ENCODE measurements at places on chromosomes 13 and 19.

GRCh38 chr19:2582984-2583956 is 107.3 kb downstream of the GADD45B start:
- no peak for DNase-seq

DNA sequence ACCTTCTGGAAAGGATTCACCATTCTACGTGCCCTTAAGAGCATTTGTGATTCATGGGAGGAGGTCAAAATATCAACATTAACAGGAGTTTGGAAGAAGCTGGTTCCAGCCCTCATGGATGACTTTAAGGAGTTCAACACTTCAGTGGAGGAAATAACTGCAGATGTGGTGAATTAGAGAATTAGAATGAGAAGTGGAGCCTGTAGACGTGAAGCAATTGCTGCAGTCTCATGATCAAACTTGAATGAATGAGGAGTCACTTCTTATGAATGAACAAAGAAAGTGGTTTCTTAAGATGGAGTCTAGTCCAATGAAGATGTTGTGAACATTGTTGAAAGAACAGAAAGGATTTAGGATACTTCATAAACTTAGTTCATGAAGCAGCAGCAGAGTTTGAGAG is 129.1 kb downstream of the TNFRSF19 start:
- DNase-seq = no peak

GRCh38 chr13:80873589-80873988 is 532.7 kb upstream of the SPRY2 start:
- DNase-seq = no peak

- no peak for DNase-seq
Observed at GRCh38 chr13:30849611-30850010, 56.5 kb upstream of the MEDAG start.

DNA sequence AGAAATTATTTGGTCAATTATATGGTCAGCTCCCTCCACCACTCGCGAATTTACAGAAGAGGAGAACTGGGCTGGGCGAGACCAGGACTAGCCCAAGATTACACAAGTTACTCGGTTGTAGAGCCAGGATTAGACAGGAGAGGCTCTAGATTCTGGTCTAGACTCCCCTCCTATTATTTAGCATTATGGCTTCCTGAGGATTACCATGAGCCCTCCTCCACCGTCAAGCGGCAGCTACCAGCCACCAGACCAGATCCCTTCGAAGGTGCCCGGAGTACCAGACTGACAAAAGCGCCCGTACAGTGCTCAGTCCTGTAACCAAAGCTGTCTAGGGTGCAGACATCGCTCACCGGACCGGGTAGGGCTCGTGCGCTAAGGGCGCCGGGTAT is 497 bp upstream of the MLNR start:
- no peak for DNase-seq

DNA sequence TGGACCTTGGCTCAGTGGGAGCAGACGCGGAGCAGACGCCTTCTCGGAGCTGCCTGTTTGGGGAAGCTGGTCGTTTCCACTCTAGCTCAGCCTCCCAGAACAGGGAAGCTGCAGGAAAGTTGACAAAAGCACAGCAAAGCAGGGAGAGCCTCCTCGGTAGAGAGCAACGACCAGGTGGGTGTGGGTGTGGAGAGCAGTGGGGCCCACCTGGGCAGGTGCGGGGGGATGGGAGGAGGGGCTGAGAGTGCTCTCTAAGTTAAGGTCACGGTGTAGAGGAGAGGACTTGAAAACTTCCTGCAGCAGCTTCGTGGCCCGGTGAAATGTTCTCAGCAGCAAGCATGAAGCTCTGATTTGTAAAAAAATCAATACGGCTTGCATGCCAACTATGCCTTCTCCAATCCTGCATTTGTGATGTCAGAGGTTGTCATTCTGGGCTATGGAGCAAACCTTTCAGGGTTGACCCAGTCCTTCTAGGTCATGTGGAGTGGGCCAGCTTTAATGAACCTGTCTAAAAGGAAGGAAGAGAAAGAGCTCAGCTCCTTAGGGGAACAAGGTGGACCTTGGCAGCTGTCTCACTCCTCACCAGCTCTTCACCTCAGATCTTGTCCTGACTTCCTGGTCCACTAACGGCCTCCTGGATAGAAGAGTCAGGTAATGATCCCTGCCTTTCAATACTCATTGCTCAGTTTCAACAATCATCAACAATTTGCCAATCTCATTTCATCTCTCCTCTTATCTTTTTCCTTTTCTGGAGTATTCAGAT is 85.8 kb upstream of the UBL3 start:
- no peak for DNase-seq

- no peak for DNase-seq
Observed at GRCh38 chr13:54133746-54134145, 1105.1 kb downstream of the OLFM4 start.

GRCh38 chr13:37602733-37603381 is 4.3 kb upstream of the POSTN start:
- peak; percentile 50 for DNase-seq

GRCh38 chr19:1122972-1123363 is 19.2 kb downstream of the GPX4 start:
- peak; percentile 90 for DNase-seq

GRCh38 chr13:48625413-48626076 is 28.2 kb upstream of the CYSLTR2 start:
- DNase-seq = no peak

DNA sequence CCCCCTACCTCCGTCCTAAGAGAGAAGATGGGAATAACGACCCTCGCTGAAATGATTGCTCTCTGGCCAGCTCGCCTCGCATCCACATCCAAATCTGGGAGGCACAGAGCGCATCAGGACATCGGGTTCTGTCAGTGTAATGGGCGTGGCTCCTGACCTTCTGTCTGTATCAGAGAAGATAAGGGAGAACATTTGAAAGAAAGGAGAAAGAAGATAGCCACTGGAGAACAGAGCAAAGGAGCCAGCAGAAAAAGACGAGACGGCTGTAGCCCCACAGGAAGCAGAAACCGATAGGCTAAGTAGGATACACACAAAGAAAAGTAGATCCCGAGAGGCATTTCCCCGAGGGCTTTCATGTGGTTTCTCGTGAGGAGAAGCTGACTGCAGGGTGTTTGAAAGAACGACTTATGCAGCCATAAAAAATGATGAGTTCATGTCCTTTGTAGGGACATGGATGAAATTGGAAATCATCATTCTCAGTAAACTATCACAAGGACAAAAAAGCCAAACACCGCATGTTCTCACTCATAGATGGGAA is 14.0 kb upstream of the GJB2 start:
- no peak for DNase-seq

DNA sequence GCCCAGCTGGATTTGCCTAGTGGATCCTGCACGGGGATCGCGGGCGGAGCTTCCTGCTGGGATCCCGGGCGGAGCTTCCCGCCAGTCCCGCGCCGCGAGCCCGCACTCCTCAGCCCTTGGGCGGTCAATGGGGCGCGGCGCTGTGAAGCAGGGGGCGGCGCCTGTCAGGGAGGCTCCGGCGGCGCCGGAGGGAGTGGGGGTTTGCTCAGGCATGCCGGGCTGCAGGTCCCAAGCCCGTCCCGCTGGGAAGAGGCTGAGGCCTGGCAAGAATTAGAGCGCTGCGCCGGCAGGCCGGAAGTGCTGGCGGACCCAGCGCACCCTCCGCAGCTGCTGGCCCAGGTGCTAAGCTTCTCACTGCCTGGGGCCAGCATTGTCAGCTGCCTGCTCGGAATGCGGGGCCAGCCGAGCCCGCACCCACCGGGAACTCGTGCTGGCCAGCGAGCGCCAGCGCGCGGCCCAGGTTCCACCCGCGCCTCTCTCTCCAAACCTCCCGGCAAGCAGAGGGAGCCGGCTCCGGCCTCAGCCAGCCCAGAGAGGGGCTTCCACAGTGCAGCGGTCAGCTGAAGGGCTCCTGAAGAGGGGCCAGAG is 119.6 kb downstream of the PRR20E start:
- no peak for DNase-seq

DNA sequence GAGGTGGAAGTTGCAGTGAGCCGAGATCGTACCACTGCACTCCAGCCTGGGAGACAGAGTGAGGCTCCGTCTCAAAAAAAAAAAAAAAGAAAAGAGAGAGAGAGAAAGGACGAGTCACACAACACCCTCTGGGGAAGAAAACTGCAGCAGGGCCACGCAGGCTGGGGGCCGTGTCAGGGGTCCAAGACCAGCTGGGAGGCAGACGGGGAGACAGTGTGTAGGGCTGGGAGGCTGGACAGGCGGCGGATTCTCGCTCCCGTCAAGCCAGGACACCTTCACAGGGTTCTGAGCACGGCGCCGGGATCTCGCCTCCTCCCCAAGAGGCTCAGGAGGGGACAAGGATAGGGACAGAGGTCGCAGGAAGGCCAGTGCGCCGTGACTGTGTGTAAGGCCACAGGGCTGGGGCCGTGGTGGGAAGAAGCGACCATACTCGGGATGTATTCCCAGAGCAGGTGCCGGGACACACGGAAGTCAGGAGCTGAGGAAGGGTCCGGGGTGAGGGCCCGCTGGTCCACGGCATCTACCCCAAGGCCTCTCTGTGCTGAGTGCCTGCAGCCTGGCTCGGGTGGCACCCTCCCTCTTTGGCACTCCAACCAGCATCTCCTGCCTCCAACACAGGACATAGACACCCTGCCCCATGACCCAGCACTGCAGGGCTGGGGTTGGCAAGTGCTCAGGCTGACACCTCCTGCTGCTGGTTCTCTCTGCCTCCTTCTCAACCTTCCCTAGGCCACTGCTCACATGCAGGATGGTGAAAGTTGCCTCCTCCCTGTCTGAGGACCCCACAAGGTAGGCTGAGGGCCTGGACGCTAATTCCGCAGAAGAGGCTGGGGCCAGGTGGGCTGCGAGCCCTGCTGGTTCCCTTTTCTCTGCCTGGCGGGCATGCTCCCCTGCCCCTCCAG is 21.2 kb downstream of the ZNF787 start:
- no peak for DNase-seq

DNA sequence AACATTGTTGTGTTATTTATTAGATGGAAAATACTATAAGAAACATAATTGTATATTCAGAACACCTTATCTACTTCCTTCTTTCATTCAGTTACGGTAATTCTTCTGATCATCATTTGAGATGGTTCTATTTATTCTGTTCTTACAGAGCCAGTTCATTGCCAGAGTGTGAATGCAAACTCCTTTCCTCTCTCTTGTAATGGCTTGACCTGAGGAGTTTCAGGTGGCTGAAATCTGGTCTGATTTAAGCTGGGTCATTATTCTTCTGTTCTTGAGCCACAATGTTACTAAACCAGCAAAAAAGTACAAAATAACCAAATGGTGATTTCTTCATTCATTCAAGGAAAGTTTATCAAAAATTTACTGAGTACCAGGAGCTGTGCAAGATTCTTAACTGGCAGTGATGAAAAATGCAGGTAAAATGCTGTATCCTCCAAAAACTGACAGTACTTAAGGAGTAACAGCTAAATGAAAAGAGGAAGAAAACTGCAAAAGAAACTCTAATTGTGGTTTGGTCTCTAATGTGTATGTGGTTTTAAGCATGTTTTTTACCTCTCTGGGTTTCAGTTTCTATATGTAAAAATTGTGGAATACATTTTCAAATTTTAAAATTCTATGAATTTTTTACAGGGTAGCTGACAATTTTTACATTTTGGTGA is 182.4 kb upstream of the UFM1 start:
- DNase-seq = no peak

DNA sequence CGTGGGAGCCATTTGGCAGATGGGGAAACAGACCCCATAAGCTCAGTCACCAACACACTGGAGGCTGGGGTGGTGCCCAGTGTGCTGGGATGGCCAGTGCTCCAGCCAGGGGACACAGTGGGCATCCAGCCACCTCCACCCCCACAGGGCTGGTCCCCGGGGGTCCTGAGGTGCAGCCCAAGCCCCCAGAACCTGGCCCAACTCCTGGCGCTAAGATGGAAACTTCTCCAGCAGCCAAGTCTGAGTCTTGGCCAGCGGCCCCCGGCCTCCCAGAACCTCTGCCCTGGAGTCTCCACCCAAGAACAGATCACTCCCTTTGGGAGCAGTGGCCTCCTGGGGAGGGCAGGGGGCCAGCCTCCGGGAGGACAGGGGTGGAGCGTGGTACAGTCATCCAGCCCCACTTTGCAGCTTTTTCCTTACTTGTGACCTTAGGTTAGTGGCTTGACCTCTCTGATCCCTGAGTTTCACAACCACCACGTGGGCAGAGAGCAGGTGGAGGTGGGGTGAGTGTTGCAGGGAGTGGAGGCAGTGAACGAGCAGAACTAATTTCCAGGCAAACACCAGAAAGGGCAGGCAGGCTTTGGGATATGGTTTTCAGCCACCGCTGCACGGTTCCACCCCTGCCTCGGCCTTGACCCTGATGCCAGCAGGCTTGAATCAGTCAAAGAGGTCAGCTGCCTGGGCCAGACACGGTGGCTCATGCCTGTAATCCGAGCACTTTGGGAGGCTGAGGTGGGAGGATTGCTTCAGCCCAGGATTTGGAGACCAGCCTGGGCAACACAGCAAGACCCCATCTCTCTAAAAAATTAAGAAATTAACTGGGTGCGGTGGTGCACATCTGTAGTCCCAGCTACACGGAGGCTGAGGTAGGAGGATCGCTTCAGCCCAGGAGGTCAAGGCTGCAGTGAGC is 4.3 kb upstream of the NRTN start:
- no peak for DNase-seq

- DNase-seq = no peak
Observed at GRCh38 chr19:38475176-38475575, 41.7 kb downstream of the RYR1 start.

GRCh38 chr13:114128624-114129522 is 3.5 kb downstream of the RASA3 start:
- DNase-seq = peak; percentile 97

DNA sequence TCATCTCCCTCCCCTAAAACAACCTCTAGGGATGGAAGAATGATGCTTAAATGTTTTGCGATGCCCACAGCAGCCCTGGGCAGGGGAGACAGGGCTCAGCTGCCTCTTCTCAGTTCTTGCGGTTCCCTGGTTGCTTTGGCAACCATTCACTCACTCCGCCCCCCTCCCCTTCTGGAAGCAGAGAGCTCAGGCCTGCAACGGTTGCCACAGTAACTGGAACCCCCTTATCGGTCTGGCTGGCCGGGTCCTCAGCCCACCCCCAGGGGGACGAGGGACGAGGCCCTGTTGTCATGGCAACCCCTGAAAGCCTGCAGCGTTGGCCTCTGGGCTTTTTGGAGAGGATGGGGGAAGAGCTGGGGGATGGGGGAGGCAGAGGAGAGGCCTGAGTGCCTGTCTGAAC is 19.5 kb downstream of the NOVA2 start:
- DNase-seq = no peak

DNA sequence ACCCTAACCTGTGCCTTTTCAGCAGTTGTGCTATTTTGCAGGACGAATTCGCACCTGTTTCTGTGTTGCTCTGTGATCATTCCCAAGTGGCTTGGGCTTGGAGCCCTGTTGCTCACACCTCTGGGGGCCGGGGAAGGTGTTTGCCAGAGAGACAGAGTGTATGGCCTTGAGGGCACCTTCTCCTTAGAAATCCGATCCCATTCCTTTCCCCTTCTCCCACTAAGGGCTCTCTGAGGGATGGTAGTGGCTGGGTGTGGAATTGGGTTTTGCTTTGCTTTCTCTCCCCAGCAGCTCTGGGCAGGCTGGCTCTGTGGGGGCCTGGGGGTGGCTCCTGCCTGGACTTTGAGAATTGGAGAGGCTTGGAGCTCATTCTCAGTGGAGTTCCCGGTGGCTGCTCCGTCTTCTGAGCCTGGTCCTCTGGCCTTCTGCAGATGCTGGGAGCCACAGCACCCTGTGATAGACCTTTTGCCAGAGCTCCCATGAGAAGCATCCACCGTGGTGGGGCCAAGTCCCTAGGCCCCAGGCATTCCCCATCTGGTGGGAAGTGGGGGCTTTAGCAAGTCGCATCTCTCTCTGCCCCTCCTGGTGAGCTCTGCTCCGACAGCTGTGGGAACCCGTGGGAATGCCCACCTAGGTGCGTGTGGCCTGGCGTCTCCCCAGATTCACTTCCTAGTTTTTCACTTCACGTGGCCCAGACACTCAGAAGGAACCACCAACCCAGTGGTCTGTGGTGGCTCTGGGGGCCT is 26.1 kb downstream of the ATP11A start:
- DNase-seq = no peak

GRCh38 chr13:106178816-106179215 is 356.6 kb downstream of the EFNB2 start:
- no peak for DNase-seq
